ENCODE measurements at places on chromosomes 6 and 20.

GRCh38 chr6:133555685-133556084 is 314.5 kb downstream of the EYA4 start:
- no peak for DNase-seq

GRCh38 chr6:28542440-28543296 is 17.0 kb downstream of the GPX5 start:
- no peak for DNase-seq

DNA sequence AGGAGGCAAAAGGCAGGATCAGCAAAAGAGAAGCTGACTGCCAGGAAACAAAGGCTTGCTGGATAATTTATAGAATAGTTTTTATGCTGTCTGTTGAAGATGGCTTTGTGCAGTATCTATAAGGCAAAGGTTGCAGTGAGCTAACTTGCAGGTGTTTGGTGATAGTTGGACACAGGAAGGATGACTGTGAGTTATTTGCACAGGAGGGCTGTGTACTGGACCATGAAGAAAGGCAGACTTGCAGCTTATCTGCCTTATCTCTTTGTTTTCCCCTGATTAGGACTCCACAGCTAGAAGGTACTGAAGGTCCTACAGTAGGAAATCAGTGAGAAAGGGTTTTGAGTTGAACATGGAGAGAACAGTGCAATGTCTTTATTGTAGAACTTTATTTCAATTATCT is 2.1 kb downstream of the BTN1A1 start:
- no peak for DNase-seq

- no peak for DNase-seq
These were observed 39.4 kb upstream of the MLIP start for GRCh38 chr6:54071821-54072340.

DNA sequence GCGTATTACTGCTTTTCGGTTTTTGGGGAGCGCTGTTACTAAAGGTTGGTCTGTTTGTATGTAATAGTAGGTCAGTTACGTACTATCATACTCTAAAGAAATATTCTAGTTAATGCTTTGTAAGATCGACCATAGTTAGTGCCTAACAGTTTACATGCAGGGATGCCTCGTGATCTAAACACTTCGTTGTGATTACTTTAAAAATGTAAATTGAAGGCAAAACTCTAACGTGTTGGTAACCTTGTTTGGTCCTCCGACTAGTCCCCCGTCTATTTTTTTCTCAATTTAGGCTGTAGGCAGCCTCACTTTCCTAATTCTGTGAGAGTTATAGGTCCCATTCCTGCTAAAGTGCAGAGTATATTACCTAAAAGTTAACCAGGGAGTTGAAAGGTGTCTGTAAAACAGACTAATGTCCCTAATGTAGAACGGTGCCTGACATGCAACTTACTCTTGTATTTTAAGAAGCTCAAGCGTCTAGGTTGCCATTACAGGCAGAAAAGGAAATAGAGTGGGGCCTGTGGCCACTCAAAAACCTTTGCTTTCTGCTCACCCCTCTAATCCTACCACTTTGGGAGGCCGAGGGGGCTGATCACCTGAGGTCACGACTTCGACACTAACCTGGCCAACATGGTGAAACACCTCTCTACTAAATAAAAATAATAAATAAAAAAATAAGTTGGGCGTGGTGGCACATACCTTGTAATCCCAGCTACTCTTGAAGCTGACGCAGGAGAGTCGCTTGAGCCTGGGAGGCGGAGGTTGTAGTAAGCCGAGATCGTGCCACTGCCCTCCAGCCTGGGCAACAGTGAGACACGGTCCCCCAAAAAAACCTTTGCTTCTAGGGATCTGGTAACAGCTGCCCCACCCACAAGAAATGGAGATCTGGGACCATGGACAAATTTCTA is 37.8 kb downstream of the HFE start:
- no peak for DNase-seq

GRCh38 chr6:87333591-87334181 is 4.6 kb upstream of the GJB7 start:
- no peak for DNase-seq

DNA sequence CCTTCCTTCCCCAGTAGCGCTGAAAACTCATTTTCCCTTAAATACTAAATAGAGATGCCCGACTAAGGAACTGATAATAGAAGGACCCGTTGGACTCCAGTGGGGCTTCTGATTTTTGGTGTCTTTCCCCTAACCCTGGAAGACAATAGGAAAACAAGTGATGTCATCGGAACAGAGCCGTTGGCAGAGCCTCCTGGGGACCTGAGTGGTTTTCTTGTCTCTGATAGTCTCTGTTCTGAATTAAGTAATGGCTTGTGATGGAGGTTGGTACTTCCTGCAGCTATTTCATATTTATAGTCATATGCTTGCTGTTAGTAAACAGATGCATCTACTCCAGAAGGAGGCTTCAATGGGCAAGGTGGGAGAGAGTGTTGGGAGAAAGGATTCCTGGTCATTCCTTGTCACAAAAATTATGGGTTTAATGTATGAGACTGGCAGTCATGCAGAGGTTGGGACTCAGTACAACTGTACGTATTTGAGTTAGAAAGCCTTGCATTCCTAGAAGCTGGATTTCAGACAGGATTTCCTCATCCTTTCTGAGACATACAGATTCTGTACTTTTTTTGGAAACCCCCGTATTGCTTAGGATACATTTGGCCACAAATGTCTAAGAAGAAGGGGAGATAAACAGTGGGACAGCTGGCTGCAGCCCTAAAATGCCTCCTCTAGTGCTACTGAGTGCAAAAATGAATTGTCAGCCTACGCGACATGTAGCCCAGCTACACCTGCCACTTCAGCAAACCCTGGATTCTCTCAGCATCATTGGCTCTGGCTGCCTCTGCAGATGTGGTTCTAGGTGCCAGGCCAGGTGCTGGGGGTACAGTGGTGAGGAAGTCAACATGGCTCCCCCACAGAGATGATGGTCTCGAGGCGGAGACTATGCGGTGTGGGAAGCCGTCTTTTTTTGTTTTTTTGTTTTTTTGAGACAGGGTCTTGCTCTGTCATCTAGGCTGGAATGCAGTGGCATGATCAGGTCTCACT is 38.1 kb downstream of the CDS2 start:
- no peak for DNase-seq

DNA sequence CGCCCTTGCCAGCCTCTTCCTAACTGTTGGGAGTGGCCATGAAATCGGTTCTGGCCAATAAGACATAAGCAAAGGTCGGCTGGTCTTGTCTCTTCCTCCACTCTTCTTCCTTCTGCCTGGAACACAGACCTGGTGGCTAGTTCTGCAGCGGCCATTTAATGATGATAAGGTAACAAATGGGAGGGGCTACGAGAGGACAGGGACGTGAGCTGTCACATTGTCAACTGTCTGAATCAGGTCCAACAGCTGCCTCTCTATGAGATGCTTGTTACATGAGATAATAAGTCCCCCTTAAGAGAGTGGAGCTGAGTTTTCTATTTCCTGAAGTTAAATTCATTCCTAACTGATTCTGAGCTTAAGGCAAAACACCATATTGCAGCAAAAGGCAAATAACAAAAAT is 12.5 kb upstream of the TMEM242 start:
- DNase-seq, result no peak

- DNase-seq, result no peak
These were observed 18.0 kb upstream of the BRPF3 start for GRCh38 chr6:36178544-36178943.

DNA sequence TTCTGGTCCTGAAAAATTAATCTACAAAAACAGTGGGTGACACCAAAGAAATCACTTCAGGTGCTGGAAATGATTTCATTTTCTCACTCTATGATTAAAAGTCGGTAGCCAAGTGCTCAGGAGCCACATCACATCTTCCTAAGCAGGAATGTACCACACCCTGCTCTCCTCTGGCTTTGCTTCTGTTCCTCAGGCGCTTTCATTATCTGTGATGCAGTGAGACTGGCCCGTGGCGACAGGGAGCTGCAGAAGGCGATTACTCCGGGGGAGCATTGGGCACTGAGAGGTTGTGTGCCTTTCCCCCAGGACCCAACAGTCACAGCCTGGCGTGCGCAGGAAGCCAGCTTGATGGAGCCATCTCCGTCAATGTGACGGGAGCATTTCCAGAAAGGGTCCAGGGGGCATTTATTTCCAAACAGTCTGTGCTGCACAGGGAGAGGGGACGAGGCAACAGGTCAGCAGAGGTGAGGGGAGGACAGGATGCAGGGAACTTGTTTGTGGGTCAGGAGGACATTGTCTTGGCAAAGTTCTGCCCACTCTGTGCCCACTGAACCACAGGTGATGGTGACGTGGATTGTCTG is 5.6 kb upstream of the ZNF831 start:
- no peak for DNase-seq

- no peak for DNase-seq
These were observed 654.1 kb upstream of the NOX3 start for GRCh38 chr6:156109713-156110112.
